Pulmonary artery endothelial cell (primary cell): ENCODE measurements at places on chromosomes 7 and 10.

- DNase-seq, result no peak
These were observed 219.6 kb downstream of the RPS24 start for GRCh38 chr10:78253063-78253853.

DNA sequence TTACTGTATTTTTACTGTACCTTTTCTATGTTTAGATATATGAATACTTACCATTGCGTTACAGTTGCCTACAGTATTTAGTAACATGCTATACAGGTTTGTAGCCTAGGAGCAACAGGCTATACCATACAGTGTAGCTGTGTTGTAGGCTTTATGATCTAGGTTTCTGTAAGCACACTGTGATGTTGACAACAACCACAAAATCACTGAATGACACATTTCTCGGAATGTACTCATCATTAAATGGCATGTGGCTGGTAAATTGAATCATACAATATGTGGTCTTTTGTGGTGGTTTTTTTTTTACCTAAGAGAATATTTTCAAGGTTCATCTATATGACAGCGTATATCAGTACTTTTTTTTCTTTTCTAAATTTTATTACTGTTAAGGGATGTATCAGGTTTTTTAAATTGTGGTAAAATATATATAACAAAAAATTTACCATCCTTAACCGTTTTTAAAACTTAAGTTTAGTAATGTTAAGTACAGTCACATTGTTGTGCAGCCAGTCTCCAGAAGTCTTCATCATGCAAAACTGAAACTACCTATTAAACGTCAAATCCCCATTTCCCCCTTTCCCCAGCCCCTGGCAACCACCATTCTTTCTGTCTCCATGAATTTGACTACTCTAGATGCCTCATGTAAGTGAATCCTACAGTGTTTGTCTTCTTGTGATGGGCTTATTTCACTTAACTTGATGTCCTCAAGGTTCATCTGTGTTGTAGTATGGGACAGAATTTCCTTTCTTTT lies 21.5 kb downstream of the BTAF1 start:
- no peak for DNase-seq

DNA sequence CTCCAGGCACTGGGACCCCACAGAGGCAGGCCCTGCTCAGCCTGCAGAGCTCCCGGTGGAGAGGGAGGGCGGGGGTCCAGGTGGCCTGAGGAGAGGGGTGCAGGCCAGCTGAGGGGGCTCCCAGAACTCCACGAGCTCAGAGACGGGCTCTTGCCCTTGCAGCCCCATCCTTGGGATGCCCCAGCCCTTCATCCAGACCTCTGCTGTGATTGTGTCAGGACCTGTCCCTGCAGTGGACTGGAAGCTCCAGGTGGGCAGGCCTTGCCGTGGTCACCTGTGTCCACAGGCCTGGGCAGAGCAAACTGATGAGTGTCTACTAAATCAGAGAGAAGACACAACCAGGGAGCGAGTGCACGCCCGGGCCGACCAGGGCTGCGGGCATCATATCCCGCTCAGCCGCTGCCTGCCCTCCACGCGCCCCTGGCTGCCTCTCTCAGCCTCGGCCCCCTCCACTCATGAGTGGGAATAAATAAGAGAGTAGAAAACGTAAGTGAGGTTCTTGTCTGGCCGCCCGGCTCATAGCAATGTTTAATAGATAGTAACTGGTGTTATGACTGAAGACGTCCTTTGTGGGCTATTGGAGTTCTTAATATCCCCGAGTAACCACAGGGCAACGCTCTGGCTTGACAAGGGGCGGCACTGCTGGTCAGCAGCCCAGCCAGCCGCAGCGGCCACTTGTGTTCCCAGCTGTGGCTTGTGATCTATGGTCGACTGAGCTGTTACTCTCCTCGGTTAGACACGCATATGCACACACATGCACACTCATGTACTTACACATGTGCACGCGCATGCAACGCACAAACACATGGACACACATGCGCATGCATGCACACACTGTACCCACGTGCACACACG lies 105.6 kb downstream of the LHPP start:
- DNase-seq, result no peak

GRCh38 chr7:919924-920341 lies 34.5 kb downstream of the ADAP1 start:
- DNase-seq, result no peak

GRCh38 chr7:38476764-38477163 lies 154.4 kb downstream of the AMPH start:
- no peak for DNase-seq

GRCh38 chr7:105691680-105692564 lies 110.6 kb upstream of the EFCAB10 start:
- peak; percentile 74 for DNase-seq

DNA sequence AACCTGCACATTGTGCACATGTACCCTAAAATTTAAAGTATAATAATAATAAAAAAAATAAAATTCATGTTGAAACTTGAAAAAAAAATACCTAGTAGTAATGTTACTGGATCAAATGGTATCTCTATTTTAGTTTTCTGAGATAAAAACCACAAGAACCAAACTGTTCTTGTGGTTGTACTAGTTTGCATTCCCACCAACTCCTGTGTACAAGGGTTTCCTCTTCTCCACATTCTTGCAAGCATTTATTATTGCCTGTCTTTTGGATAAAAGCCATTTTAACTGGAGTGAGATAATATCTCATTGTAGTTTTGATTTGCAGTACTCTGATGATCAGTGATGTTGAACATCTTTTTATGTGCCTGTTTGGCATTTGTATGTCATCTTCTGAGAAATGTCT lies 177.7 kb downstream of the KIF20B start:
- DNase-seq, result no peak

DNA sequence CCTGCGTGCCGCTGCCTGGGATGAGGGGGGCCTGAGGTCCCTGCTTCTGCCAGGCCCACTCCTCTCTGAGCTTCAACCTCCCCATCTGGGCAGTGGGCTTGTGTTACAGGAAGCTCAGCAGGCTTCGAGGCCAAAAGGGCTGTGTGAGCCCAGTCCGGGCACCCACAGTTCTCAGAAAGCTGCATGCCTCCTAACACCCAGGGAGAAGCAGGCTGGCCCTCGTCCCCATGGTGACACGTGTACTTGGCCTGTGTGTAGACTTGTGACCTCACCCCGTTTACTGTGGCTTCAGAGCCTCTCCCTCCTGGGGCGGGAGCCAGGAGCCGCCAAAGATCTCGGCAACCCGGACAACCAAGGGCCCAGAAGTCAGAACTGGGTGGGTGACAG lies 2.2 kb upstream of the GRIFIN start:
- DNase-seq, result no peak
